ENCODE measurements at places on chromosomes 11 and 22.

GRCh38 chr11:96741068-96741467, 351.3 kb downstream of the JRKL start:
- no peak for DNase-seq

- no peak for DNase-seq
Observed at GRCh38 chr11:27388869-27389268, 25.9 kb upstream of the CCDC34 start.

- peak; percentile 42 for DNase-seq
Observed at GRCh38 chr11:65225279-65226102, 36.3 kb upstream of the POLA2 start.

DNA sequence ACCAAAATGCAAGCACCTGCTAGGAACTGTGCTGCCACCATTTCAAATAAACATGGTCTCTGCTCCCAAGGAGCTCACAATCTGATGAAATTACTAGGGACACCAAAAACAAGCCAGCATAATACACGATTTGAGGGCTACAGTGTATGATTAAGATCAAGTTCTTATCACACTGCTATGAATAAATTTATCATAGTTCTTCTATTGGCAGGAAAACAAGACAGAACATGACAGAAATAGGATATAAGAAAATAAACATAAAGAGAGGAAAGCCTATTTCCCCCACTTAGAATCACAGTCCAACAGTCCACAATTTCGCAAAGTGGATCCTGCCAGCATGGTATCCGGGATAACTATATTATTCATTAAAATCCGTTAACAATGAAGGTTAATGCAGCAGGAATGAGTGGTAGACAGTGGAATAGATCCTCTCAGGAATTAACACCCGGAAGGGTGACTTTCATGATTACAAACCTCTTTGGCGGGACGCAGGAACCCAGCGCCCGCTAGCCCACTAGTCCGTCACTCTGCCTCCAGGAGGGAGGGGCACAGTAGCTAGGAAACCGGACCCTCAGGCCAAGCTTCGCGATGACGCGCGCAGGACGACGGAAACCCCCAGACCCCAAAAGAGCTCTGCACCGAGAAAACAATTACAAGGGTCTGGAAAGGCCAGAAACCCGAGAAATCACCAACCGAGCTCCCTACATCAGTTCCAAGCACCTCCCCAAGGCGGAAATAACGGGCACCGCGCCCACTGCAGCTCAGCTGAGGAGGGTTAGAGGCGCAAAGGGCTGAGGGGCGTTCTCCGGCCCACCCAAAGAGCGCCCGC, 607 bp downstream of the CCDC82 start:
- DNase-seq, result peak; percentile 9

- no peak for DNase-seq
Observed at GRCh38 chr22:19605508-19606331, 81.5 kb upstream of the CLDN5 start.

DNA sequence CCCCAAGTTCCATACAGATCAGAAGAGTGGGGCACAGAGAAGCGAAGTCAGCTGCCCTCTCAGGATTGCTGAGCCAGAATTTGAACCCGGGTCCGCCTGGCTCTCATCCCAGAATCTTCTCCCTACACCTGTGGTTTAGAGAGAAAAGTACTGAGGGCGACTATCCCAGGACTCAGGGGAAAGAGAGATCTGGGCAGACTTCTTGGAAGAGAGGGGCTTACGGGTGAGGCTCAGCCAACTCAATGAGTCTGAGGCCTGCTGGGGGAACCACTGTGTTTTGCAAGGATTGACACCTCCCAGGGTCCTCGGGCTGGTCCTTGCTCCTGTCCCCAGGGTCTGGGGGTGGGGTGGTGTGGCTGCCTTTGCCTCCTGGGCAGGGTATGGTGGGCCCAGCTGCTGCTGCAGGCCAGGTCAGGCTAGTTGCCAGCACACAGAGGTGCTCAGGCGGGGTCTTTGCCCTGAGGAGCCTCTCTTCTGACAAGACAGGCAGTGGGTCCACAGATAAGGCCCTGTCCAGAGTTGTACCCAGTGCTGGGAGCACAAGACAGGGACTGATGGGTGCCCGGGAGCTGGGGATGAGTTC, 1.2 kb downstream of the CAPN5 start:
- DNase-seq, result no peak

- DNase-seq, result no peak
Observed at GRCh38 chr22:44201665-44202064, 20.9 kb downstream of the PARVG start.

DNA sequence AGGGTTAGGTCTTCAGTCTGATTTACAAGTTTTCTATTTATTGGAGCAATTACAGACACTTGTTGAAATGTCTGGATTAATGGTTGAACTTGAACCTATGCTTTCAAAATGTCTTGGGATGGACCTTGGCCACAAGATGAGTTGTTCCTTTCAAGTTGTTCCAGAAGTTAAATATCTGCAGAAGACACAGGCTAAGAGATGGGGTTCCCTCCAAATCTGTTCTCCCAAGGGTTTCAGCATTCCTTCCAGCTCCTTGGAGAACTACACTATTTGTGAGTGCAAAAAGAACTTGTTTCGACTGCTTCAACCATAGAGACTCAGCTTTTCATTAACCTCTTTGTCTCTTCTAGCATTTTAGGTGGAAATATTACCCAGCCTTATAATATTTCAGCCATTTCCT, 189.0 kb upstream of the BLID start:
- no peak for DNase-seq

DNA sequence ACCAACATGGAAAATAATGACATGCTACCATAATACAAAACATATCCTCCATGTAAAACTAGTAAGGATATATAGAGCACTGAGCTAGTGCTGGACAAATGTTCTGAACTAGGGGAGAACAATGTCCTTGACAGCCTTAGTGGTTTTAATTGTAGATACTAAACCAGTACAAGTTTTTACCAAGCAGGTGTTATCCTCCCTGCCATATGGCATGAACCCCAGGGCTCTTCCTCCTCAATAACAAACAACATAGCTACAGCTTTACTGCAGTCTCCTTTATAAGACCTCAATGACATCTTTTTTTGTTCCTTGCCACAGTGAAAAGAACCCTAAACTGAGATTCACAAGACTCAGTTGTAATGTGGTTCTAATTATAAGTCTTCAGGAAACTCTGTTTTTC, 70.2 kb upstream of the GDPD4 start:
- DNase-seq, result no peak

- no peak for DNase-seq
Observed at GRCh38 chr11:73907191-73907590, 30.4 kb downstream of the PAAF1 start.

DNA sequence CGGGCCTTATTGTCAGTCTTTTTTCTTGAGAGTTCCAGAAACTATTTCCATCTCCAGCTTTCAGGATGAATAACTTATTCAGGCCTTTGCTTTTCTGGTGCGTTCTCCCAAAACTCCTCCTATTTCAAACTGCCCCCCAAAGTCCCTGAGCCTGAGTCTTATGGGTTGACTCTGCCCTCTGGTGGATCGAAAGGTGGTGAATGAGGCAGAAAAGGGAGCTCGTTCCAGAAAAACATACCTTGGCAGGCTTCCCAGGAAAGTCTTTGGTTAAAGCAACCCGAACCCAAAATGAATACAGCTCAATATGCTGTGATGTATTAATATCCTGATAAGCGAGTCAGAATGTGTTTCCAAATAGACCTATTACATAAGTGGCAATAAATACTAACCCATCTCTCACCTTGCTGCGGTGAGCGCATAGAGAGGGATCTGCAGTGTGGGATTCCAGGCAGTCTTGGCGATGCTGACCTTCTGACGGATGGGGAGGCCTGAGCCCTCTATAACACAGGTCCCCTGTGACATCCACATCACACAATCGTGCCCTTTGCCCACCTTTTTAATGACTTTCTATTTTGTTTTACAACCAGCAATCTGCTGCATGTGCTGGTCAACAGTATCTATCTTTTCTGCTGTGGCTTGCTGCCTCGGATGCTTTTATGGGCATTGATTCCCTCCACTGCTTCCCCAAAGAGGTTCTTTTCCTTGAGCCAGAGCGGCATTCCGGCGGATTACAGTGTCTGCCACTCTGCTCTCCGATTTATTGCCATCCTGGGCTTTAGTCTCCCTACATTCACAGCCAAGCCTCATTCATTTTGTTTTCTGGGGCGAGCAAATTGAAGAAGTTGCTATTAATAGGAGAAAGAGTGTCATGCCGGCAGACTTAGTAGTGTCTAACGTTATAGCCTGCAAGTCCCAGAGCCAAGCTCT, 756.8 kb downstream of the NTM start:
- DNase-seq, result no peak

- DNase-seq, result no peak
Observed at GRCh38 chr11:84136926-84137325, 850.8 kb upstream of the CCDC90B start.

- DNase-seq, result no peak
Observed at GRCh38 chr11:94708642-94709041, 59.5 kb upstream of the AMOTL1 start.

DNA sequence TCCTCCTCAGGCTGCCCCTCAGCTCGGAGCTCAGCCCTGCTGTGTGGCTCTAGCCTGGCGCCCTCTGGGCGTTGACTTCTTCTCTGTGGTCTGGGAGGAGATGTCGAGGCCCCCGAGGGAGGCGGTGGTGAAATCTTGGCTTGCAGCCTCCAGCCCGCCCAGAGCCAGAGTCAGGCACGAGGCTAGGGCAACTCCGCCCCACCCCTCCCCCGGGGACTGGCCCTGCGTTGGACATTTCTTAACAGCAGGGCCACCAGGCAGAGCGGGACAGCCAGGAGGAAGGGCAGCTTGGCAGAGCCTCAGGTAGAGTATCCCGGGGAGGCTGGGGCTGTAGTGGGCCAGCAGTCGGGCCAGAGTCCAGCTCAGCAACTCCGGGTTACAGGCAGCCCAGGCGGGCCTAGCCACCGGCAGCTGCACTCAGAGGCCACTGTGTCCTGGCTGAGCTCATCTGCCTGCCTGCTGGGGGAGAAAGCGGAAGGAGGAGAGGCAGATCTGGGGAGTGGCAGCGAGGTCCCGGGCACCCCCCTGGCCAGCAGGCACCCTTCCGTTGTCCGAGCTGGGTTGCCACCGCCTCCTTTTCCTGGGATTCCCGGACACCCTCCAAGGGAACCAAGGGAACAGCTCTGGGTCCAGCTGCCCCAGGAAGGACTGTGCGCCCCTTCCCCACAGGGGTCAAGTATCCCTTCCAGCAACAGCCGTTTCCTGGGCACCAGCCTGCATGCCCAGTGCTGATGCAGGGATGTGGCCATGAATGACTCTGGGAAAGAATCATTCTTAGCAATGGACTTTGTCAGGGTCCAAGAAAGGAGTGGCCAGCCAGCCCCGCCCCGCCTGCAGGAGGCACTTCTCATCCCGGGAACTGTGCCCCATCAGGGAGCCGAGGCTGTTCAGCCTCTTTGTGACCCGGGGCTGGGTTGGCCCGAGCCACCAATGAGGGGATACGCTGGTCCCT, at the start of gene ALDH3B1:
ALDH3B1 (plus strand) TSS at position 238 of the 952 bp plus-strand sequence. CDS start 4,971 bp downstream, outside the sequence.
- no peak for DNase-seq

GRCh38 chr22:26409719-26410335, 19.2 kb upstream of the ASPHD2 start:
- DNase-seq, result no peak

GRCh38 chr11:19374151-19374569, 133.4 kb upstream of the E2F8 start:
- no peak for DNase-seq

GRCh38 chr11:82811369-82811768, 77.7 kb upstream of the FAM181B start:
- DNase-seq, result no peak

GRCh38 chr22:32265882-32266767, 11.0 kb upstream of the SLC5A4 start:
- peak; percentile 40 for DNase-seq

GRCh38 chr11:115874843-115875242, 370.6 kb upstream of the CADM1 start:
- no peak for DNase-seq

DNA sequence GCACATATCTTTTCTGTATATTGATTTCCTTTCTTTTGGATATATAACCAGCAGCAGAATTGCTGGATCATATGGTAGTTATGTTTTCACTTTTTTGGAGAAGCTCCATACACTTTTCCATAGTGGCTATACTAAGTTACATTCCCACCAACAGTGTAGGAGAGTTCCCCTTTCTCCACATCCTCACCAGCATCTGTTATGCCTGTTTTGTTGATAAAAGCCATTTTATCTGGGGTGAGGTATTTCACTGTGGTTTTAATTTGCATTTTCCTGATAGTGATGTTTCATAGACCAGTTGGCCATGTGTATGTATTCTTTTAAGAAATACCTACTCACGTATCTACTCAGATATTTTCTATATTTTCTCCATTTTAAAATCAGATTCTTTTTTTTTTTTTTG, 419.3 kb upstream of the FAT3 start:
- DNase-seq, result no peak

- no peak for DNase-seq
Observed at GRCh38 chr22:30276039-30276438, 9.4 kb upstream of the OSM start.

- DNase-seq, result no peak
Observed at GRCh38 chr11:45806937-45807791, 2.2 kb downstream of the SLC35C1 start.

- DNase-seq, result no peak
Observed at GRCh38 chr11:134340354-134340964, 8.7 kb downstream of the GLB1L2 start.

DNA sequence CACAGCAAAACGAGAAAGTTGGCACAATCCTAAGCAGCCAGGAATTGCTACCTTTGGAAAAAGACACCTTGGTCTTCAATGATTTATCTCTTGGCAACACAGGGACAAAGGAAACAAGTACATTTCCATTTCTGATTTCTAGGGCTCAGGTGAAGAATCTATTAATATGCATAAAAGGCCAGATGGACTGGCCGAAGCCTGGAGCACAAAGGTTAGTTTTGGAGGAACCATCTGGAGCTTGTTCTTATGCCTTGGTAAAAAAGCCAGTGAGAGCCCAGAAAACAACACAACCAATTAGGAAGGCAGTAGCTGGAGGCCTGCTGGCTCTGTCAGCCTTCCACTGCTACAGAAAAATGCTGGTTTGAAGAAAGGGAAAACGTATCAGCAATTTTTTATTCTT, 713.5 kb upstream of the API5 start:
- no peak for DNase-seq

- no peak for DNase-seq
Observed at GRCh38 chr11:119704849-119705248, 24.2 kb downstream of the NECTIN1 start.

GRCh38 chr11:62567018-62567633, 6.6 kb downstream of the EEF1G start:
- DNase-seq, result no peak

GRCh38 chr11:71339396-71339881, 87.1 kb upstream of the SHANK2 start:
- DNase-seq, result no peak

DNA sequence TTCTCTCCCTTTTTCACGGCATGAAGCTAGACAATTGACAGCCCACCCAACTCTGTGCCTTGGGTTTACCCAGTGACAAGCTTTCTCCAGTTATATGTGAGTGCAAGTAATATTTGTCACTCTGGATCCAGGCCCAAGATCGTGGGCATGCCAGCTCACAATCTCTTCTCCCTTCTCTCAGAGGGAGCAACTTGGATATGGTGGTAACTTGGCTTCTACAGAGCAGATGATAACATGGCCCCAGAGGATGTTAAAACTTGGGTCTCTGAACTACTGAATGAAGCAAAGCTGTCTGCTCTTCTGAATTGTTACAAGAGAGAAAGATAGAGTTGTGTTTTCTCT, 20.8 kb downstream of the C11orf96 start:
- no peak for DNase-seq
